ENCODE measurements at places on chromosomes 4 and X. TPM values are rescaled to one million over a fixed set of nuclear protein-coding genes. Genes with fewer than 3 reads are reported as not detected.

CENPVL2 gene
- total RNA-seq: not detected

SEPTIN6 gene
- 72.8 TPM for total RNA-seq

- H3K4me3 ChIP-seq: no peak overlapping the region
- DNase-seq: no peak
- no peaks in the 10 kb centered on the region for H3K4me1 ChIP-seq
- H3K27me3 ChIP-seq: no peaks in the 10 kb centered on the region
- H3K27ac ChIP-seq: no peak overlapping the region
- H3K36me3 ChIP-seq: no peaks in the 10 kb centered on the region
These were observed 19.9 kb downstream of the PHKA1 start for GRCh38 chrX:72694170-72694569.

CACNA1F gene
- total RNA-seq: not detected

DNA sequence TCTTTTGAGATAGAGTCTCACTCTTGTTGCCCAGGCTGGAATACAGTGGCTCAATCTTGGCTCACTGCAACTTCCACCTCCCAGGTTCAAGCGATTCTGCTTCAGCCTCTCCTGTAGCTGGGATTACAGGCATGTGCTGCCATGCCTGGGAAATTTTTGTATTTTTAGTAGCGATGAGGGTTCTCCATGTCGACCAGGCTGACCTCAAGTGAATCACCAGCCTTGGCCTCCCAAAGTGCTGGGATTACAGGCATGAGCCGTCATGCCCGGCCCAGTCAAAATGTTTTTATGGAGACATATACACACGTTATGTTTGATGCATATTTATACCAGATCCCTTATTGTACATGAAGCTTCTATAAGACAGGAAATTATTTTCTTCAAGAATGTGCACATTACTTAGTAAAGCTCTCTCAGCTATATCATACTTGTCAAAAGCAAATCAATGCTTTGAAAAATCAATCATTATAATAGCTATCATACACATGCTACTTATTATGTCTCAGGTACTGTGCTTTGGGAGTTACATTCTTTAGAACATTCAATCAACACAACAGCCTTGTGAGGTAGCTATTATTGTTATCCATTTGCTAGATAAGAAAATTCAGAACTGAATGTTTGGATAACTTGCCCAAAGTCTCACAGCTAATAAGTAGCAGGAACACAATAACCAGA lies 269.2 kb downstream of the FSTL5 start:
- no peak overlapping the region for H3K4me3 ChIP-seq
- H3K4me1 ChIP-seq: no peaks in the 10 kb centered on the region
- H3K27ac ChIP-seq: no peak overlapping the region
- no peaks in the 10 kb centered on the region for H3K27me3 ChIP-seq

DNA sequence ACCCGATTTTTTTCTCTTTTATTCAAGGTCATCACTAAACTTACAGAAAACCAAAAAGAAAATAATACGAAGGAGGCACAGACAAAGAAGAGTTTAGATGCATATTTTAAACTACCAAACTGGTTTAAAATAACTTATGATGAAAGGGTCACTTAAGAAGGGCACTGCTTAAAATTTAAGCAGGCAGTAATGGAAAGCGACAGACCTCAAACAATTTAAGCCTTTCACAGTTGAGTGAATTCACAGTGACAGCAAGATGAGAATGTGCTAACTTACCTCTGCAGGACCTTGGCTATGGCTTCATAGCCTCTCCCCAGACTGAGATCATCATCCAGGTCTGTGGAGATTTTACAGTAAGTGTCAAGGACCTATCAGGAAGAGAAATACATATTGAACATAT lies 112.1 kb downstream of the TTC29 start:
- no peaks in the 10 kb centered on the region for H3K4me1 ChIP-seq
- DNase-seq: no peak
- H3K27me3 ChIP-seq: no peaks in the 10 kb centered on the region
- no peaks in the 10 kb centered on the region for H3K36me3 ChIP-seq
- no peak overlapping the region for H3K4me3 ChIP-seq

GRCh38 chrX:100880368-100880767 lies 6.2 kb upstream of the NOX1 start:
- no peaks in the 10 kb centered on the region for H3K36me3 ChIP-seq
- no peak overlapping the region for H3K4me3 ChIP-seq
- no peak for DNase-seq
- H3K27me3 ChIP-seq: no peaks in the 10 kb centered on the region

ANAPC4 gene
- total RNA-seq: 31.4 TPM

- peak within 1 kb of the TSS; percentile 77 for H3K27ac ChIP-seq
- H3K36me3 ChIP-seq: no peaks in the 10 kb centered on the region
- peak within 1 kb of the TSS; percentile 58 for H3K4me3 ChIP-seq
- peak; percentile 77 for DNase-seq
These were observed at the start of gene CHM for GRCh38 chrX:86047174-86047935. TSS of gene CHM (minus strand) at chrX:86047558. CDS start at chrX:86047532, 26 bp downstream.

IDUA gene
- 7.1 TPM for total RNA-seq

BTK gene
- total RNA-seq: 6.4 TPM

ASB9 gene
- 3.0 TPM for total RNA-seq

- H3K4me3 ChIP-seq: no peak overlapping the region
- peaks cover 33% of the 10 kb centered on the region for H3K4me1 ChIP-seq
- H3K27me3 ChIP-seq: no peaks in the 10 kb centered on the region
These were observed 22.4 kb downstream of the AFF1 start for GRCh38 chr4:86957215-86957614.

DNA sequence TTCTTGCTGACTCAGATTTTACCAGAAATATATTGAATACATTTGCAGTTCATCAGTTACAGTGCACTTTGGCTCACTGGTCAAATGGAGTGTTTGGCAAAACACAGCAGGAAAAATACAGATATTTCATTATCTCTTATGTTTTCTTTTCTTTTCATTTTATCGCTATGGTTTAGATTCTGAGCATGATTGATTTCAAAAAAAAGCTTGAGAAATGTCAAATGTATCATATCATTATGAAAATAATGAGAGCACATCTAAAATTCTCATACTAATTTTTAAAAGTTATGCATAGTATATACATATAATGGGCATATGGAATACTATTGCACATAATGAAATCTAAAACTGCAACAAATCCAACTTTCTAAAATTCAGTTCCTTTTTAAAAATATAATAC lies 593.8 kb upstream of the PCDH7 start:
- no peak overlapping the region for H3K27ac ChIP-seq
- DNase-seq: no peak
- H3K27me3 ChIP-seq: no peaks in the 10 kb centered on the region
- H3K4me3 ChIP-seq: no peak overlapping the region

LRIT3 gene
- total RNA-seq: not detected

DNA sequence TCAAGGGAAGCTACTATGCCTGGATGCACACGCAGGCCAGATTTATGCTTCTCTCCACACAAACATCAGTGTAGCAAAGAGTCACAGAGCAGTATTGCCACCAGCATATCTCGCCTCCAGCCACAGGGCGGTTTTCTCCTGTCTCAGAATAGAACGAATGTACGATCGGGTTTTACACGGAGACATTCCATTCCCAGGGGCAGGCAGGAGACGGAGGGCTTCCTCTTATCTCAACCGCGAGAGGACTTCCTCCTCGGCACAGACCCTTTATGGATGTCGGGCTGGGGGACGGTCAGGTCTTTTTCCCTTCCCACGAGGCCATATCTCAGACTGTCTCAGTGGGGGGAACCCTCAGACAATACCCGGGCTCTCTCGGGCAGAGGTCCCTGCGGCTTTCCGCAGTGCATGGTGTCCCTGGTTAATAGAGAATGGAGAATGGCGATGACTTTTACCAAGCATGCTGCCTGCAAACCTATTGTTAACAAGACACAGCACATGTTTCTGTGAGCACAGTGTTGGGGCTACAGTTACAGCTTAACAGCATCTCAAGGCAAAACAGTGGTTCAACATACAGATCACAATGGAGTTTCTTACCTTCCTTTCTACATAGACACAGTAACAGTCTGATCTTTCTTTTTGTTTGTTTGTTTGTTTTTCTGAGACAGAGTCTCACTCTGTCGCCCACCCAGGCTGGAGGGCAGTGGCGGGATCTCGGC lies 24.1 kb downstream of the CSF2RA start:
- H3K36me3 ChIP-seq: no peaks in the 10 kb centered on the region
- H3K4me3 ChIP-seq: no peak overlapping the region
- H3K4me1 ChIP-seq: no peaks in the 10 kb centered on the region
- no peak overlapping the region for H3K27ac ChIP-seq
- no peaks in the 10 kb centered on the region for H3K27me3 ChIP-seq

DNA sequence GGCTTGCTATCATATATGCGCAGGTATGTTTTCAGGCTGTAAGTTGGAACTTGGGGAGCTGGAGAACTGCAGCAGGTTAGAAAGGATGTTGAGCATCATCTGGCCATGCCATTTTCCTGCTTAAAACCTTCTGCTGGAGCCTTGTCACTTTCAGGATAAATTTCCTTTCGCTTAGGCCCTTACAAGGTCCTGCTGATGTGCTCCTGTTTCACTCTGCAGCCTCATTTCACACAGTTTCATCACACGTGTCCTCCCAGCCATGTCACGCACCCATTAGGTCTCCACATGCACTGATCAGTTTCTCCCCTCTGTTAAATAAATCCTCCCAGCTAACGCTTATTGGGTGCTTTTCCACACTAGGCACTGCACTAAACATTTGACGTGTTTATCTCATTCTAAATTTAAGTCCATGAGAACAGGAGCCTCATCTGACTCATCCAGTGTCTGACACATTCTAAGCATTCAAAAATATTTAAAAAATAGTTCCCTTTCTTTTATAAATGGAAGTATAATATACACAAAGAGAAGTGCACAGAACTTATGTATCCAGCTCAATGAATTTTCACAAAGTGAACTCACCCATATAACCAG lies 14.5 kb downstream of the SOD3 start:
- peak overlapping the region; percentile 74 for H3K27ac ChIP-seq
- H3K4me1 ChIP-seq: peaks cover 28% of the 10 kb centered on the region
- no peak for DNase-seq
- H3K36me3 ChIP-seq: no peaks in the 10 kb centered on the region
- H3K4me3 ChIP-seq: no peak overlapping the region

NALF2 gene
- not detected for total RNA-seq

GRCh38 chr4:83370640-83370906 lies 35.9 kb upstream of the HPSE start:
- no peak overlapping the region for H3K4me3 ChIP-seq
- no peaks in the 10 kb centered on the region for H3K4me1 ChIP-seq
- no peaks in the 10 kb centered on the region for H3K36me3 ChIP-seq
- no peak for DNase-seq
- H3K27ac ChIP-seq: no peak overlapping the region

DNA sequence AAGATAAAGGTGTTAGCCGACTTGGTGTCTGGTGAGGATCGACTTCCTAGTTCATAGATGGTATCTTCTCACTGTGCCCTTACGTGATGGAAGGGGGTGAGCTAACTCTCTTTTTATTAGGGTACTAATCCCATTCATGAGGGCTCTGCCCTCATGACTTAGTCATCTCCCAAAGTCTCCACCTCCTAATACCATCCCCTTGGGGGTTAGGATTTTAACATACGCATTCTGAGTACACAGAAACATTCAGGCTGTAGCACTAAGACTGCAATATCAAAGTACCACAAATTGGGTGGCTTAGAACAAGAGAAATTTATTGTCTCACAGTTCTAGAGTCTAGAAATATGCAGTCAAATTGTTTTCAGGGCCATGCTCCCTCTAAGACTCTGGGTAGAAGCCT lies 58.0 kb upstream of the IL13RA1 start:
- no peaks in the 10 kb centered on the region for H3K4me1 ChIP-seq
- no peak overlapping the region for H3K4me3 ChIP-seq
- no peaks in the 10 kb centered on the region for H3K36me3 ChIP-seq
- no peaks in the 10 kb centered on the region for H3K27me3 ChIP-seq
- H3K27ac ChIP-seq: no peak overlapping the region

MAGEB6 gene
- total RNA-seq: not detected

GRCh38 chr4:7186031-7186430 lies 6.3 kb upstream of the SORCS2 start:
- DNase-seq: peak; percentile 50
- no peaks in the 10 kb centered on the region for H3K4me1 ChIP-seq
- H3K36me3 ChIP-seq: no peaks in the 10 kb centered on the region
- H3K27me3 ChIP-seq: peaks cover 21% of the 10 kb centered on the region
- no peak overlapping the region for H3K27ac ChIP-seq

SPANXA1 gene
- total RNA-seq: not detected

DNA sequence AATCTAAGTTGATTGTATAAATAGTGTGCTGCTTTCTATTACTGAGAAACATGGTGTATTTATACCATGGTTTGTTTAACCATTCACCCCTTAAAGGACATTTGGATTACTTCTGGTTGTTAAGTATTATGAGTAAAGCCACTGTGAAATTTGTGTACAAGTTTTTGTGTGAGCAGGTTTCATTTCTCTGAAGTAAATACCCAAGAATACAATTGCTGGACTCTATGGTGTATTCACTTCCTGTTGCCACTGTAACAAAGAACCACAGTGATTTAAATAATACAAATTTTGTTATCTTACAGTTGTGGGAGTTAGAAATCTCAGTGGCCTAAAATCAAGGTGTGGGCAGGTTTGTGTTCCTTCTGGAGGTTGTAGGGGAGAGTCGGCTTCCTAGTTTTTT lies 869.6 kb downstream of the CCSER1 start:
- H3K27ac ChIP-seq: no peak overlapping the region
- H3K36me3 ChIP-seq: no peaks in the 10 kb centered on the region
- H3K4me1 ChIP-seq: no peaks in the 10 kb centered on the region

GRCh38 chr4:132863619-132864018 lies 285.5 kb upstream of the PCDH10 start:
- no peak overlapping the region for H3K4me3 ChIP-seq
- no peak for DNase-seq
- no peaks in the 10 kb centered on the region for H3K4me1 ChIP-seq
- H3K27me3 ChIP-seq: no peaks in the 10 kb centered on the region

GRCh38 chrX:118178450-118178849 lies 61.8 kb upstream of the KLHL13 start:
- no peaks in the 10 kb centered on the region for H3K27me3 ChIP-seq
- H3K4me1 ChIP-seq: peaks cover 14% of the 10 kb centered on the region
- H3K27ac ChIP-seq: no peak overlapping the region
- no peak overlapping the region for H3K4me3 ChIP-seq
- no peaks in the 10 kb centered on the region for H3K36me3 ChIP-seq

All from sigmoid colon (tissue), 7 donors.